ENCODE measurements at places on chromosomes 7 and 10.

- no peak for DNase-seq
Observed at GRCh38 chr10:89171996-89172395, 35.1 kb downstream of the CH25H start.

DNA sequence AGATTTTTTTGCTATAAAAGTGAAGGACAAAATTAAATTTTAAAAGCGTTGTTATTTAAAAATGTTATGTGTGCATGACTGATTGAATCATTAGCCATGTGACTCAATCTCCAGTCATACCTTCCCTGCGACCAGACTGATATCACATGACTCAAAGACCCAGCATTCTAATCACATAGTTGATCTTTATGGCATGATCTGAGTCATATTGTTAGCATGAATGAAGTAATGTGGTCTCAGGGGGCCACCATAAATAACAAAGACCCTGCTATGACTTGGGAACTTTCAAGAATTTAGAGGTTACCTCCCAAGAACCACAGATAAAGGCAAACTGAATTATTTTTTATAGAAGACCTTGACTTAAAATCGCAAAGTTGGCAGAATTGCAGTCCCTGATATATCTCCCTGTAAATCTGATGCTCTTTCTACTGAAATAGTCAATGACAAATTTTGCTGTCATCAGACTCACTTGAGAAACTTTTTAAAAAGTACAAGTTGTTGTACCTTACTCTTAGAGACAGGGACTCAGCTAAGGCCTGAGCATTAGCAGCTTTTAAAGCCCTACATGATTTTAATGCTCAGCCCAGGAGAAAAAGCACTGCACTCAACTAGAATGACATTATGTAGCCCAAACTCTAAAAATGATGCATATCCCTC, 717.3 kb downstream of the XPNPEP1 start:
- no peak for DNase-seq

- DNase-seq = no peak
Observed at GRCh38 chr7:98202367-98203195, 8.7 kb upstream of the BHLHA15 start.

DNA sequence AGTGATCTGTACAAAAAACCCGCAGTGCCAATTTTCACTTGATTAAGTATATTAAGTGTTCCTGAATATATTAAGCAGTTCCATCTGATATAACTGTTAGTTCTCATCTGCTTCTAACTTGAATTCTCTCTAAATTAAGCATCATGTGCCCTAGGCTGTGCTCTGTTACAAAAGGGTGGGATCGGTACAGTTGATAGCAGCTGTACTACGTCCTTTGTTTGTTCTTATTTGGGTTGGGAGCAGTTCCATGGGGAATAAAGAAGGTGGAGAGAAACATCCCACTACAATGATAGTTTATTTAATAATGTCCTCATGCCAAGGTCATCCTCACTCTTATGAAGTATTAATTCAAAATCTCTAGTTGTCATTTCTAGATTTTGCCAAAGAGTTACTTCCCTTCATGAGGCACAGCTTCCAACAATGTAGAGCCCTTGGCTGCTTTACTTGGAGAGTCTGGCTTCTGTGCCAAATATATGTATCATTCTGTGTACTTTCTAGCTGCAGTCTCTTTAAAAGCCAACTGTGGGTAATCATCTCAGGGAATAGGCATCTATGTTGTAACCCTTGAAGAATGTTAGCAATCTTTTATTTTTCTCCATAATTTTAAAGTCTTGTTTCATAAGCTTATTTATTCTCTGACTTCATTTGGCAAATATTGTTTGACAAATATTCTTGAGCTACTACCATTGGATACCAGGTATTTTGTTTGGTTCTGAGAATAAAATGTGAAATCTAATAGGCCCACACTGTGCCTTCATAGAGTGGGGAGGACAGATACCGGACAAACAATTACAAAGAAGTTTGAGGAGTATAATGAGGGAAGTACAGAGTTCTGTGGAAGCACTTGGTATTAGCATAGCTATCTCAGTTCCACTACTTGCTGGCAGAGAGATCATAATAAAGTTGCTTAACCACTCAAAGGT, 22.4 kb upstream of the AHR start:
- DNase-seq = no peak

DNA sequence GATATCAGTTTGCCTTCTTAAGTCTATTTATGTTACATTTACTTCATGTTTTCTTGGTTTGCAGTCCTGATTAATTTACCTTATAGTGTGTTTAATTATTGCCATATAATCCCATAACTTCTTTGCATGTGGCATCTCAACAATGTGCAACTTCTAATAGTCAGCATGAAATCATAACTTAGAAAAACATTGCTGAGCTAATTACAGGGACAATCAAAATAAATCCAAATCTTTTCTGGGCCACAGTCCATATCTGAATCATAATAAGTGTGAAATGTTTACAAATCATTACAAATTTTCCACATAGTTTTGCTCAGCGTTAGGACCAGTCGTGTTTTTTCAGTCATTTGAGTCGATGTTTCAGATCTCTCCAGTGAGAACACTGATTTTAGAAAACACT, 29.1 kb upstream of the CABCOCO1 start:
- no peak for DNase-seq

GRCh38 chr7:128357217-128357613, 4.3 kb downstream of the PRRT4 start:
- DNase-seq = no peak

DNA sequence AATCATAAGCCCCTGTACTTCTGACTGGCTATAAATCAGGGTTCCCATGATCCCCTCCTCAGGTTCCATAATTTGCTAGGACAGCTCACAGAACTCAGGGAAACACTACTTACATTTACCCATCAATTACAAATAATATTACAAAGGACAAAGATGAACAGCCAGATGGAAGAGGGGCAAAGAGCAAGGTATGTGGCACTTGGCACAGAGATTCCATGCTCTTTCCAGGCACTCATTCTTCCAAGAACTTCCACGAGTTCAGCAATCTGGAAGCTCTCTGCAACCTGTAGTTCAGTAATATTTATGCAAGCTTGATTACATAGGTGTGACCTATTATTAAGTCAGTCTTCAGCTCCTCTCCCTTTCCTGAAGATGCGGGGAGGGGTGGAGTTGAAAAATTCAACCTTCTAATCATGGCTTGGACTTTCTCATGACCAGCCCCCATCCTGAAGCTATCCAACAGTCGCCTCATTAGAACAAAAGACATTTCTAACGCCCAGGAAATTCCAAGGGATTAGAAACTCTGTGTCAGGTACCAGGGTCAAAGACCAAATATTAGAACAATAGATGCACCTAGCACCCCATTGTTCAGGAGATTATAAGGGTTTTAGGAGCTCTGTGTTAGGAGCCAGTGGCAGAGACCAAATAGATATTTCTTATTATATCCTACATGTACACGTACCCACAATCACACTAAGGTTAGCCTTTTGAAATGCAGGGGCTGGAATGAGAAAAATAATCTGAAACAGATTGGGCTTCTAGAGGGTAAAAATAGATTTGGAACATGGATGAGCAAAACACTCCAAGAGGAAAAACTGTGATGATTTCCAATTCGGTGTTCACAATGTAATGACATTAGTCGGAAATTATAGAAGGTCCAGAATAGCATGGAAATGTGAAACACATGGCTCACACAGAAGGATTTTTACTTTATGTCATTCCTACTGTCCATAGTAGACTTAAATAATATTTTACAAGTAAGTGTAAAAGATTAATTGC, 7.0 kb downstream of the ANKMY2 start:
- DNase-seq = no peak

DNA sequence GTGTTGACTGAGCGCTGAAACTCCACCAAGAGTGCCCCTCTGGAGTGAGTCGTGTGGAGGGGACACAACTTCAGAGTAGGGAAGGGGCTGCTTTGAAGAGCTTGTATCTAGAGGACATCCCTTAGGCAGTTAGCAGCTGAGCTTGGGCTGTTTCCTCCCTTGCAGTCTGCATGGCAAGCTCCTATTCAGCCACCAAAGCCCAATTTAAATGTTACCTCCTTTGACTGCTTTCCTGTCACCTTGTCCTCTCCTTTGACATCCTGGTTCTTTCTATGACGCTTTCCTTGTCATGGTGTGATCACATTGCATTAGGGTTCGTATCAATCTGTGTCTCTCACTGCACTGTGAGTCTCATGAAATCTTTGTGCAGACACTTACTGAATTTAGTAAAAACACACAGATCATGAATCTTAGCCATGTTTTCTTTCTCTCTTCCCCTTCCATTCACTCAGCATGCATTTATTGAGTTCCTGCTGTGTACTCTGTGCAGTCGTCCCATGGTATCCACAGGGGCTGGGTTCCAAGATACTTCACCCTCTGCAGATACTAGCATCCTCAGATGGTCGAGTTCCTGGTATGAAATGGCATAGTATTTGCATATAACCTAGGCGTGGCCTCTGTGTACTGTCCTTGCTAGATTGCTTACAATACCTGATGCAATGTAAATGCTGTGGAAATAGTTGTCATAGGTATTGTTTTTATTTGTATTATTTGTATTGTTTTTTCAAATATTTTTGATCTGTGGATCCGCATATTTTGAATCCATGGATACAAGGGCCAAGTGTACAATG, 228.5 kb downstream of the CCDC3 start:
- DNase-seq = no peak

All from esophagus squamous epithelium (tissue), 5 donors.